Mesenchymal stem cell (in vitro differentiated cells and primary cell): ENCODE measurements at places on chromosomes 1 and 21.
A peak's percentile ranks its signal among the peaks of the same experiment; 100 is the strongest.

DNA sequence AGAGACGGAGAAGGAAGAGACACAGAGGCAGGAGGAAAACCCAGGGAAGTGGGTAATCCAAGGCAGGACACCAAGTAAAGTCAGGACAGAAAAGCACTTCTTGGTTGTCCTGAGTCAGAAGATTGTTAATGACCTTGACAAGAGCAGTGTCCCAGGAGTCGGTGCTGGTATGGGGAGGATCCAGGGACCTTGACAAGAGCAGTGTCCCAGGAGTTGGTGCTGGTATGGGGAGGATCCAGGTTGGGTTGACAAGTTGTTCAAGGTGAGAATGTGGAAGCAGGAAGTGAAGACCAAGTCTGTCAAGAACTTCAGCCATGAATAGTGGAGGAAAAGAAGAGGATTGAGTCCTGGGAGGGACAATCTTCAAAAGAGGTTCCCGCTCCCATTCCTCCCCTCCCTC lies 31.9 kb downstream of the ZBTB18 start:
- no peaks in the 10 kb centered on the region for H3K36me3 ChIP-seq
- peaks cover 11% of the 10 kb centered on the region for H3K4me1 ChIP-seq
- DNase-seq, result no peak
- H3K27ac ChIP-seq, result no peak overlapping the region

DNA sequence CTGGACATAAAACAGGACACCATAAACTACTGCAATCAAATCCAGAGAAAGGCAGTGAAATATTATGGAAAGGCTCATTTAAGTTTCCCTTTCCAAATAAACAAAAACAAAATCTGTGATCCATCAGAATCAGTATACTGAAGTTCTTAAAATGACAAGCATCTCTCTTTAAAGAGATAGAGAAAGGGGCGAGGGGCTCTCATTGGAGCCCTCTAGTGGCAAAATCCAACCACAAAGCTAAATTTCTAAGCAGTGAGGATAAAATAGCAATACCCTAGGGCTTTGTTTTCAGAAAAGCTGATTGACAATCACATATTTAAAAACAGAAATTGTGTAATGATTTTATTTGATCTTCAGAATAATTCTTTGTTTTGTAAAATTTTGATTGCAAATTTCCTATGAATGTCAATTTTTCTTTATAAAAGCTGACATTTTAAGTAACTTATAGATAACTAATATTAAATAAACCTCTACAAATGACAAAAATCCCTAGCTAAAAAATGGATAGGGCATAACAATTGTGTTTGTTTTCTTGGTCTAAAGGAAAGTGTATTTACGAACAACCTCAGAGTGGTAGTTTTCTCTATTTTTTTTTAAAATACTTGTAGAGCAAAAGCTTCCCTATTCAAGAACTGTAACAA lies 138.2 kb downstream of the COL24A1 start:
- no peak overlapping the region for H3K4me3 ChIP-seq
- H3K27ac ChIP-seq, result no peak overlapping the region
- no peaks in the 10 kb centered on the region for H3K27me3 ChIP-seq
- DNase-seq, result peak; percentile 49

DNA sequence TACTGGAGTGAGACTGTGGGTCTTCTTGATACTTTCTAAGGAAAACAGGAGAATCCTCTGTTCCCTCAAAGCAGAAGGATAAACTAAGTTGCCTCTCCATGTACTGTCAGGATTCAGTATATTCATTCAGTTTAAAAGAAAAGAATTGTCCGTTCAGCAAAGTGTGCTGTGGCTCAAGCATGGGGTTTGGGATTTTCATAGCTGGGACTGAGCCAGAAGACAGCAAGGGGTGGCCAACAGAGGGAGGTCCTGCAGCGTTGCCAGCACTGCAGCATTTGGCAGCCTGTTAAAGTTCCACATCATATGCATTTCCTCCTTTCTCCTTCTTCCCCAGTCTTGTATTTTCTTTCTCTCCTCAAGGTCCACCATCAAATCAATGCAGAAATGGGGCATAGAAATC lies 75.1 kb downstream of the DTL start:
- no peaks in the 10 kb centered on the region for H3K36me3 ChIP-seq
- H3K27me3 ChIP-seq, result no peaks in the 10 kb centered on the region
- DNase-seq, result no peak
- no peak overlapping the region for H3K27ac ChIP-seq

GRCh38 chr1:31977385-31978131 lies 36.1 kb upstream of the KHDRBS1 start:
- H3K27ac ChIP-seq, result no peak overlapping the region
- H3K27me3 ChIP-seq, result no peaks in the 10 kb centered on the region
- DNase-seq, result peak; percentile 66
- no peaks in the 10 kb centered on the region for H3K36me3 ChIP-seq

DNA sequence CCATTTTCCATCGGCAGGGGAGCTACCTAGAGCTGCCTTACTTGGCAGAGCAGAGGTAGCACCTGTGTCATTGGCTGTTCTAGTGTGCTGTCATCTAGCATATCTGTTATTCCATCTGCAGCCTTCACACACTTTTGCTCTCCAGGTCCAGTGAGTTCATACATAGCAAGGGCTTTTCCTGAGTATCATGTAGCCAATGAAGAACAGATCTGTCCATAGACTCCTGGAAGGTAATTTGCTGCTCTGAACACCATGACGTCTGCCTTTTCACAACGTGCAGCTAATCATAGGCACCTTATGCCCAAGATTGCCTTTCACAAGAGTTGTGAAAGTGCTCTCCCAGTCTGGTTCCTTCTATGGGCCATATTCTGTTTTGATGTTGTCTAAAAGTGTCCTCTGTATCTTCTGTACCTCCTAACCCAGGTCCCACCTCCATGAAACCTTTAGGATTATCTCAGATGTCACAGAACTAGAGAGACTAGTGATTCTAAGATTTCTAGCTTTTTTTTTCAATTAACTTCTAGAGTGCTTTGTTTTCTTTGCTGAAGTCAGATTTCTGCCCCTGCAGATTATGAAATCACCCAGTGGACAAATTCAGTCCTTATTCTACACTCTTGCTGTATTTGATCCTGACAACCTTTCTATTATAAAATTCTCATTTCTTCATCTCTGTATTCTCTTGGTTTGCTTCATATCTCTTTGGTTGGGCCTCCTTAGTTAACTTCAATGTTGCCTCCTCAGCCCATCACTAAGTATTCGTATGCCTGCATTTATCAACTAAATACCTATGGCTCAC lies 134.8 kb downstream of the PBX1 start:
- no peak overlapping the region for H3K27ac ChIP-seq
- DNase-seq, result no peak
- peaks cover 11% of the 10 kb centered on the region for H3K36me3 ChIP-seq
- no peaks in the 10 kb centered on the region for H3K27me3 ChIP-seq
- H3K4me1 ChIP-seq, result no peaks in the 10 kb centered on the region
- no peak overlapping the region for H3K4me3 ChIP-seq

DNA sequence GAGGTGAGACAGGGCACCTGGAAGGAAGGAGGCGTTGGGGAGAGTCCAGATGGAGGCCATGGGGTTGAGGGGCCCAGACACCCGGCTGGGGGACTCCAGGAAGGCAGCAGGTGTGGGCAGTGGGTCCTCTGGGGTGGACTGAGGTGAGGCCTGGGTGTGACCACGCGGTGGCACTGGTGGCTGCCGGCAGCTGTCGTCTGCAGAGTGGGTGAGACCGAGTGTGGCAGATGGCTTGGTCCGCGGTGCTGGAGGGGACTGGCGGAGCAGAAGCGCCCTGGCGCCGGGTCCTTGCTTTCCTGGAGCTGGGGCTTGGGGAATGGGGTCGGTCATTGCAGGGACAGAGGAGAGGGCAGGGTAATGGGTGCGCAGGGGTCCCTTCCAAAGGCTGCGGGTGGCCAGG lies 12.5 kb downstream of the AGRN start:
- DNase-seq, result no peak
- H3K36me3 ChIP-seq, result no peaks in the 10 kb centered on the region
- no peak overlapping the region for H3K4me3 ChIP-seq

- H3K27me3 ChIP-seq, result no peaks in the 10 kb centered on the region
- DNase-seq, result no peak
- H3K27ac ChIP-seq, result no peak overlapping the region
- no peak overlapping the region for H3K4me3 ChIP-seq
- no peaks in the 10 kb centered on the region for H3K36me3 ChIP-seq
Observed at GRCh38 chr1:95685081-95685480, 451.1 kb downstream of the RWDD3 start.

DNA sequence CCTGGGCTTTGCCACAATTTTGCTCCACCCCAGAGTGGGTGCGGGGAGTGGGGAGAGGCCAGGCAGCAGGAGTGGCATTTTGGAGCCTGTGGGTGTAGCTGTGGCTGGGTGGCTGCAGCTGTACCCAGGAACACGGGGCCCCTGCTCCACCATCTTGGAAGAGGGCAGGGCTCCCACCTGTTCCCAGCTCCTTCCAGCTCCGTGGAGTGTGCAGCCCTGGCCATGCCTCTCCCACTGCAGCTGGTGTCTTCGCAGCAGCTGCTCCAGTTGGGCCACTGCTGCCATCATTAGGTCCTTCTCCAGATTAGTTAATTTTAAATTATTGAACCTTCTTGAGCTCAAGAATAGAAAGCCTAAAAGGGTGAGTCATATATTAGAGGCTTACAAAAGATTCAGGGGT lies 17.6 kb downstream of the FAM20B start:
- H3K4me3 ChIP-seq, result no peak overlapping the region
- peaks cover 8% of the 10 kb centered on the region for H3K36me3 ChIP-seq
- peaks cover 5% of the 10 kb centered on the region for H3K4me1 ChIP-seq
- H3K27ac ChIP-seq, result no peak overlapping the region

- no peak overlapping the region for H3K27ac ChIP-seq
- H3K36me3 ChIP-seq, result no peaks in the 10 kb centered on the region
- no peak overlapping the region for H3K4me3 ChIP-seq
- H3K27me3 ChIP-seq, result peaks cover 23% of the 10 kb centered on the region
- no peak for DNase-seq
Observed at GRCh38 chr1:224874775-224875174, 54.7 kb upstream of the DNAH14 start.

DNA sequence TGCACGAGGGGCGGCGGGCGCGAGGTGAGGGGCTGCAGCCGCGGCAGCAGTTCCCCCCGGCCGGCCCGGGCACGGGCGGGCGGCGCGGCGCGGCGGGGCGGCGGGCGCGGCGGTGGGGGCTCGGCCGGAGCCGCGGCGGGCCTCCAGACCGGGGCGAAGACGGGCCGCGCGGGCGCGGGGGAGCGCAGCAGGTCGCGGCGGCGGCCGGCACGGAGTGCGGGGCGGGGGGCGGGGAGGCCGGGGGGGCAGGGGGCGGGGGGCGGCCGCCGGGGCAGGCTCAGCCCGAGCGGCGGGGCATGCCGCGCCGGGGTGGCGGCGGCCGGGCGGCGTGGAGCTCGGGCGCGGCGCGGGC lies 311 bp downstream of the IRF2BP2 start:
- peaks cover 18% of the 10 kb centered on the region for H3K4me1 ChIP-seq
- H3K36me3 ChIP-seq, result peaks cover 21% of the 10 kb centered on the region
- DNase-seq, result no peak
- no peak overlapping the region for H3K4me3 ChIP-seq
- no peak overlapping the region for H3K27ac ChIP-seq

DNA sequence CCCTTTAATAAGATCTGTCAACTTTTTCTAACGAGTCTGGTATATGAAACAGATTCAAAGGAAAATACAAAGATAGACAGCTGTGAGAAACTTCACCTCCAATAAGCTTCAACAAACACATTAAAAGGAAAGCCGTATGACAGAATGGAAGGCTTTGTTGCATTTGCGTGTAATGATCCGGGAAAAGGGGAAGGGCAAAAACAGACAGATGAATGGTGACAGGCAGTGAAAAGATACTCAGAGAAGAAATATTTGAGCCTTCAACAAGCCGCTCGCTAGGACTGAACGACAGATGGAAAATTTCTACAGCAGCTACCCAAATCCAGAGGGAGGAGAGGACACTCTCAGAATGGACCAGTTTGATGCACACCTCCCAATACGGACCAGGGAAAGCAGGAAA lies 14.9 kb downstream of the COPA start:
- H3K4me3 ChIP-seq, result no peak overlapping the region
- no peaks in the 10 kb centered on the region for H3K4me1 ChIP-seq
- no peaks in the 10 kb centered on the region for H3K27me3 ChIP-seq
- no peak for DNase-seq
- H3K36me3 ChIP-seq, result peaks cover 95% of the 10 kb centered on the region

GRCh38 chr1:158005224-158005623 lies 11.8 kb downstream of the KIRREL1 start:
- H3K27ac ChIP-seq, result peak overlapping the region; percentile 93
- H3K4me3 ChIP-seq, result no peak overlapping the region
- DNase-seq, result no peak
- peaks cover 55% of the 10 kb centered on the region for H3K4me1 ChIP-seq
- H3K36me3 ChIP-seq, result peaks cover 40% of the 10 kb centered on the region

DNA sequence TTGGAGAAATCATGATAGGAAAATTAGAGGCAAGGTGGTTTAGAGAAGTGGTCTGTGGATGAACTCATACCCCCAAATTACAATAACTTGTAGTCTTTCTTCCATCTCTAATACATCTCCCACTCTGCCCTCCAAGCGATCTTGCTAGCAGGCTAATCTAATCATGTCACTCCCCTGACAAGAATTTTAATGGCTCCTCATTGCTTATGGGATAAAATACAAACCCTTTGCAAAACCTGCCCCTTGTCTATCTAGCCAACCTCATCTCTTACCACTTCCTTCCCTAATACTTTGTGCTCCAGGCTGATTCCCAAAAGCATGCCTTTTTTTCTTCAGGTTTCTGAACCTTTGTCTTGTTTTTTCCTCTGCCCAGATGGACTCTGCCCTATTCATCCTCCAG lies 71.3 kb upstream of the LRRN2 start:
- H3K27me3 ChIP-seq, result peaks cover 67% of the 10 kb centered on the region
- H3K4me1 ChIP-seq, result no peaks in the 10 kb centered on the region
- DNase-seq, result no peak
- no peaks in the 10 kb centered on the region for H3K36me3 ChIP-seq
- no peak overlapping the region for H3K27ac ChIP-seq

DNA sequence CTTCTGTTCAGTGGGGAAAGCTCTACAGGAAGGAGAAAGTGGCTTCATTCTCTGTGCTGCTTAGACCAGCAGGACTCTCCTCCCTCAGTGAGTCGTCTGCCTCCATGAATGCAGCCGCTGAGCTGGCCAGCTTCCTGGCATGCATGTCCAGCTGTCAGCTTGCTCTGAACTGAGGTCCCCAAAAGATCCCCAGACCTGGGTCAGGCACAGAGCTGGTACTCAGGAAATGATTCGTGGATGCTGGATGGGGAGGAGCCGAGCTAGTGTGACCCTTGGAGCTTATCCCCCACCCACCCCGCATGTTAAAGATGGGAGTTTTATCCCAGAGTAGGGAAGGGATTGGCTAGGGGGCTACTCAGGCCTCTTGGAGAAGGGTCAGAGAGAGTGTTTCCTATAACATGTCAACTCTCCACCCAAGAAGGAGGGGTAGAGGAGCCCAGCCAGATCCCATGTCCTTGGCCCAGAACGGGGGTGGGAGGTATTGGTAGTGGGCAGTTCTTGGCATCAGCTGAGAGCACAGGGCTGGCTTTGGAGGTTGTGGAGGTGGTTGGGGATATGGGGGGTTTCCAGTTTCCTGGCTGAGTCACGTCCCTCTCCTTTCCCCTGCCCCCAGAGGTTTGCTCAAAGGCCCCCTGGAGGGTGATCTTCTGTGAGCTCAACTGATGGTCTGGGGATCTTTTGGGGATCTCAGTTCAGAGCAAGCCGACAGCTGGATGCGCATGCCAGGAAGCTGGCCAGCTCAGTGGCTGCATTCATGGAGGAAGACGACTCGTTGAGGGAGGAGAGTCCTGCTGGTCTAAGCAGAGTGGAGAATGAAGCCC lies 110.1 kb downstream of the FOXD2 start:
- no peaks in the 10 kb centered on the region for H3K4me1 ChIP-seq
- no peak overlapping the region for H3K27ac ChIP-seq
- H3K4me3 ChIP-seq, result no peak overlapping the region
- DNase-seq, result no peak
- H3K36me3 ChIP-seq, result no peaks in the 10 kb centered on the region

- H3K27ac ChIP-seq, result no peak overlapping the region
- DNase-seq, result no peak
- no peaks in the 10 kb centered on the region for H3K4me1 ChIP-seq
- no peak overlapping the region for H3K4me3 ChIP-seq
- no peaks in the 10 kb centered on the region for H3K27me3 ChIP-seq
Observed at GRCh38 chr1:213728593-213729536, 258.9 kb upstream of the PROX1 start.
